Naive thymus-derived CD8-positive, alpha-beta T cell (primary cell): ENCODE measurements at places on chromosomes 12 and 14.

DNA sequence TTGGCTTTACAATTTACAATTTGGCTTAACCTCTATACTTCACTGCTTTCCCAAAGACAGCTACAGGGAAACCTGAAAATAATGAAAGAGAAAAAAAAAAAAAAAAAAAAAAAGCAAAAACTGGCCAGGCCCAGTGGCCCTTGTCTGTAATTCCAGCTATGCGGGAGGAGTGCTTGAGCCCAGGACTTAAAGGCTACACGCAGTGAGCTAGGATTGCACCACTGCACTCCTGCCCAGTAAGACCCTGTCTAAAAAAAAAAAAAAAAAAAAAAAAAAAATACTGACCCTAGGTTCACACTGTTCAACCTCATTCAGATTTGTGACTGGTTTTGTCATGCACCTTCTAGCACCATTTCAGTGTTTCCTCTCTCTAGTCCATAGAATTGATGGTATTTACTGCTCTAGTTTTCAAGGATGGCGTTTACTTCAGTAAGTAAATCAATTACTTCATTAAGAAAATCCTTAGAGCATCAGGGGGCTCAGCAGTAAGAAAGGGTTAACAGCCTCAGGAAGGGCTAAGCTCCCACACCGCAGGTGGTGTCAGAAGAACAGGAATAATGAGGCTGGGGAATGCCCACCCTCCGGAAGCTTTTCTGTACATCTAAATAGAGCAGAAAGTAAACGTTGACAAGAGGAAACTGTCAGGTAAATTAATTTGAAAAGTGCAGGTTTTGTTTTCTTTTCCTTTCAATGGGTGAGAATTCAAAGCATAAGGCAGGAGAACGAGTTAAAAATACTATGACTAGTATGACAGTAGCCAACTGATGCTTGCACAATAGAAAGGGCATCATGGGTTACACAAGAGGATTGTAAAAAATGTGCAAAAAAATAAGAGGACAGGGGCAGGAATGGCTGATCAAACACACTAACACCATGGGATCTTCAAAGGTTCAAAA, 115.0 kb upstream of the MDM1 start:
- DNase-seq = no peak

GRCh38 chr14:74414403-74415114, 11.5 kb downstream of the SYNDIG1L start:
- DNase-seq = no peak

DNA sequence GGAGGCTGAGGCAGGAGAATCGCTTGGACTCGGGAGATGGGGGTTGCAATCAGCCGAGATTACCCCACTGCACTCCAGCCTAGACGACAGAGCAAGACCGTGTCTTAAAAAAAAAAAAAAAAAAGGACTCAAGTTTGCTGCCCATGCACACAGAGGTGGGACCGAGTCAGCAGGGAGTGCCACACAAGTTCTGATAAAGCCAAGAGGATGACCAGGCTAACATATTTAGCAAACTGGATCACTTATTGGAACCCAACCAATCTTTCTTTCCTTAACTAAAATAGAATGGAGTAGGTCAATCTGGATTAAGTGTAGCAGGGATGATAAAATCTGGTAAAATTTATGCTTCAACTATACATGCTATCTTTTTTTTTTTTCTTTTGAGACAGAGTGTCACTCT, 190.4 kb upstream of the FOXN3 start:
- DNase-seq = no peak

- no peak for DNase-seq
Measured at GRCh38 chr12:107461222-107461975, 224.2 kb upstream of the PWP1 start.

GRCh38 chr14:61530896-61531295, 164.4 kb upstream of the HIF1A start:
- no peak for DNase-seq

DNA sequence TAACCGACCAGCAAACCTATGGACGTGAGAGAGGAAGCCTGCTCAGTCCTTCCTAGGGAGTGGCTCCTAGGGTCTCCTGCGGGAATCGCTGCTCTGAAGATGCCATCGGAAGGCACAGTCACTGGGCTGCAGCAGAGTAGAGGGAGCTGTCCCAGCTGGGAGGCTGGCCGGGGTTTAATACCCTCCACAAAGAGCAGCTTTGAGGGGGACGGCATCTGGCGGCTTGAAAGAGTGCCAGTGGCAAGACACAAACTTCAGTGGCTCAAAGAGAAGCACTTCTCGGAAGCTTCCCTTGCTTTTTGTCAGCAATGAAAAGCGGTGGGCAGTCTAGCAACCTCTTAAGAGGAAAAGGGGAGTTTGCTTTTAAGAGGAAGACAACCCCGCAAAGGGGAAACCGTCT, 114.6 kb downstream of the TMEM132C start:
- no peak for DNase-seq

- DNase-seq = no peak
Measured at GRCh38 chr12:94969424-94969823, 34.1 kb downstream of the NDUFA12 start.

GRCh38 chr12:51270951-51271518, 820 bp upstream of the SMAGP start:
- no peak for DNase-seq

- no peak for DNase-seq
Measured at GRCh38 chr14:94571950-94572349, 9.3 kb upstream of the SERPINA5 start.

DNA sequence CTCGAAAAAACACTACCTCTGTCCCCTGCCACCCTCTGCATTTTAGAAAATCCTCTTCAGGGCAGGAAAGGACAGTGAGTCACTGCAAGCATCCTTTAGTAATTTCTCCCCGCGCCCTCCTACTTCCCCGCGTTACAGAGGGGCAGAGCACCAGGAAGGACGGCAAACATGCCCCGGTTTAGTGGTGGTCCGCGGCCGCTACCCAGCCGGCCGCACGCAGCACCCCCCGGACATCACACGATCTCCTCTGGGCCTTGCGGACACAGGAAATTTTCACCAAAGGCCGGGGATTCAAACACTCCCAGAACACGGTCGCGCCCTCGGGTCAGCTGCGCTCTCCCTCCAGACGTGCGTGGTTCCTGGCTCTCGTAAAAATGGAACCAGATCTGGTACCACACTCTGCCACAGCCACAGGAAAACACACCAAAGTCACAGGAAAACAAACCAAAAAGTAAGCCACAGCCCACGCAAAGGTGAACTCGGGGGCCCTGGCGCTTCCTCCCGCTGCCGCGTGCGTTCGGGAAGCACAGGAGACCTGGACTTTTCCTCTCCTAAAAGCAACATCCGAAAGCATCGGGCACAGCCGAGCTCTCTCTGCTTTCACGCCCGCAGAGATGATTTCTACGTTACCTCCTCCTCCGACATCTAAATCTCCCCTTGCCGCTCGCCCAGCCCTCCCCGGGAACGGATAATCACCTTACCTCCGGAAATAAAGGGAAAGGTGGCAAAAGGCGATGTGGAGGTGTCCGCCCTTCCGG, 839 bp downstream of the SLC38A1 start:
- peak; percentile 62 for DNase-seq

DNA sequence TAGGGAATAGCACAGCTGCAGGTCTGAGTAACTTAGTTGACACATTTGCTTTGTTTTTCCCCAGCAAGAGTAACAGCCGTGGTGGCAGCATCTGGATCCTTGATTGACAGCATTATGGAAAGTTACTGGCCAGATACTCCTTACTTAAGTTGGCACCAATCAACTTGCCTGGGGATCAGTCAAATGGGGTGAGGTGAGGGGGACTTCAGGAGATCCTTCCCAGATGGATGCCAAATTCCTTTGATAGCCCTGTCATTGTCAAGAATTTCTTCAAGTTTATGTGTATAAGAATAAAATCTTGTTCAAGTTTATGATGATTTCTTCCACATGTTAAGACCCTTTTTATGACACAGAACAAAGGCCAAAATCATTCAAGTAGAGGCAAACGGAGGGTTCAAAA, 618.4 kb downstream of the SLC6A15 start:
- DNase-seq = no peak

- no peak for DNase-seq
Measured at GRCh38 chr12:128726886-128727285, 96.9 kb downstream of the SLC15A4 start.

DNA sequence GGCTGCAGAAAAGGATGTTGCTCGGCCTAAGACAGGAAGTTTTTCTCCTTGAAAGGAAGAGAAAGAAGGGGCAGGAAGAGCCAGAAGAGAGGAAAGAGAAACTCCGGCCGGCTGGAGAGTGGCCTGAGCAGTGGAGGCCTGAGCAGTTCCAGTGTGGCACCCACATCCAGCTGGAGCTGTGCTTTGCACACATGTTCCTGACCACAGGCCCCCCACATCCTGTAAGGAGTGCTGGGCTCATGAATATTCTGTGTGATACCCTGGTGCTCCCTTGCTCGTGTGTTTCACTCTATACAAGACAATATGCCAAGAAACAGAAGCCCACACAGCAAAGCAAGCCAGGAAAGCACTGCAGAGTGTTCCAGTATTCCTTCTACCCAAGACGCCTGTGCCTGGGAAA, 27.1 kb downstream of the POLE start:
- DNase-seq = no peak

GRCh38 chr12:127238107-127238506, 1028.9 kb upstream of the TMEM132C start:
- no peak for DNase-seq

GRCh38 chr14:76770521-76771436, 9.5 kb downstream of the VASH1 start:
- DNase-seq = no peak

DNA sequence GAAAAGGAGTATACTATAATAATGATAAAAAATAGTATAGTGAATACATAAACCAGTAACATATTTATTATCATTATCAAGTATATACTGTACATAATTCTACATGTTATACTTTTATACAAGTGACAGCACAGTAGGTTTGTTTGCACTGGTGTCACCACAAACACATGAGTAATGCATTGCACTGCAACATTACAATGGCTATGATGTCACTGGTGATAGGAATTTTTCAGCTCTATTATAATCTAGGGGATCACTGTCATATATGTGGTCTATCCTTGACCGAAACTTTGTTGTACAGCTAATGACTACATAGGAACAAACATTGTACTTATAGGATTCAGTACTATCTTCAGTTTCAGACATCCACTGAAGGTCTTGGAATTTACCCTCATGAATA, 165.8 kb upstream of the SYT1 start:
- no peak for DNase-seq

GRCh38 chr12:42130672-42131402, 13.8 kb downstream of the GXYLT1 start:
- no peak for DNase-seq

- DNase-seq = peak; percentile 65
Measured at GRCh38 chr12:27779416-27779919, 565 bp upstream of the KLHL42 start.

DNA sequence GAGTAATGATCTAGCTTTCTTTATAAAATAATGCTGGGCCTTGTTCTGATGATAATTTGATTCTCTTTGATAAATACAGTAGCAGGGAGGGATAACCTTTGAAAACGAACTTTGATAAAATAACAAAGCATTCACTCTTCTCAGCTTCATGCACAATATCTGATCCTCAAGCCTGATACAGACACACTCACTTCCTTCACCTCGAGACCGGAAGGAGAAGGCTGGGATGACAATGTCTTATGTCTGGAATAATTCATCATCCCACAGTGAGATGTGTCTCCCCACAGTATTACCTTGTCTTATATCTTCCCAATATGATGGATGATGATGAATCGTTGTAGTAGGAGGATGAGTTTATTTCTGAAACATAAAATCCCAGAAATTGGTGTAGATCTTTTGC, 15.5 kb upstream of the NR1H4 start:
- DNase-seq = no peak

GRCh38 chr14:58994130-58994529, 194.3 kb upstream of the DAAM1 start:
- DNase-seq = no peak

DNA sequence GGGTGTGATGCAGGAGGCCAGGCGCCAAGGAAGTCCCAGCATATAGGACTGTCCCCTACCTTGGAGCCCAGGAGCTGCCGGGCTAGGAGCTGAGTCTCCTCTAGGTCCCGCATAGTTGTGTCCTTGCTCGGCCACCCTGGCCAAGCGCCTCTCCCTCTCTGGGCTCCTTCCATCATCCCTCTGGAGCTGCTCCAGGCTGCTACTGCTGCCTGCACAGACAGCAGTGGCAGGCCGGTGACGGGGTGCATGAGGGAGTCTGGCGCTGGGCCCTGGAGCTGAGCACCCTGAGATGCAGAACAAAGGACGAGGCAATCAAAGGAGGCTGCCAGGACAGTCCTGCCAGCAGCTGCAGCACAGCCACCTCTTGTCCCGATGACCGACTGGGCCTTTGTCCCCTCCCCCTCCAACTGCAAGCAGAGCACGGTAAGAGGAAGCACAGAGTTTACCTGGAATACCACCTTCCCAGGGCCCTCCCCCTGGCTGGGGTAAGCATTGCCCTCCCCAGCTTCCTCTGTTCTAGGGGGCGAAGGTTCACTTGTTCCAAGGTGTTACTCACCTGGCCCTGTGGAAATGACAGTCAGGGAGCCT, 10.4 kb downstream of the DTX1 start:
- DNase-seq = no peak

- DNase-seq = no peak
Measured at GRCh38 chr12:40566271-40566670, 126.0 kb upstream of the CNTN1 start.

GRCh38 chr12:52084491-52085231, 5.2 kb downstream of the SMIM41 start:
- DNase-seq = no peak

DNA sequence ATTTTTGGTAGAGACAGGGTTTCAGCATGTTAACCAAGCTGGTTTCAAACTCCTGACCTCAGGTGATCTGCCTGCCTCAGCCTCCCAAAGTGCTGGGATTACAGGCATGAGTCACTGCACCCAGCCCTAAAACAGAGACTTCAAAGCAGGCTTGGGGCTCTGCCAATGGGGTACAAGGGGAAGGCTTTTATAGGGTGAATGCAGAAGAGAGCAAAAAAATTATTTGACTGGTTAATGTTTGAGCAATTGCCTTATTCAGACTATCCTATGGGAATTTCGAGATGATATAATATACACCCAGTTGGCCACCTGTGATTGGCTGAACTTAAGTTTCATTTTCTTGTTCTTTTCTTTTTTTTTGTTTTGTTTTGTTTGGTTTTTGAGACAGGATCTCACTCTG, 31.5 kb upstream of the ACTN1 start:
- DNase-seq = no peak

- DNase-seq = no peak
Measured at GRCh38 chr12:89731614-89732013, 23.0 kb upstream of the ATP2B1 start.

DNA sequence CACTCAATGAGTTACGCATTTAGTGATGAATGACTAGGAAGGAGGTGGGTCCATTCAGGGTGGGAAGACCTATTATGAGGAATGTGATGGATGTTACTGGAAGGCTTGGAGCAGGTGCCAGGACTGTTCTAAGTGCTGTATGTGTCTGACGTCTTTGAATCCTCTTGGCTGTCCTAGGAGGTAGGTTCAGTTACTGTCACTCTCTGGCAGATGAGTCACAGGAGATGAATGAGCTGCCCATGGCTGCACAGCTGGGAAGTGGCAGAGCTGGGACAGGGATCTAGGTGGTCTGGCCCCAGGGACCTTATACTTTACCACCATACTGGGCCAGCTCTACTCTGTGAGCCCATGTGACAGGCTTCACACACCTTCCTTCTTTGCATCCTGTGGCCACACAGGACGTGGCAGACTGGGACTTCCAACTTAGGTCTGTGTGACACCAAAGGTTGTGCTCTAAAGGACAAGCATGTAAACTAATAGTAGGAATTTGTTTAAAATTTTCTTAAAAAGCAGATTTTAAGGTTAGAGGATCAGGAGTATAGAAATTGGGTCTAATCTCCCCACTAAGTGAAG, 24.0 kb downstream of the TCTN1 start:
- DNase-seq = no peak

- no peak for DNase-seq
Measured at GRCh38 chr14:87873741-87874140, 119.2 kb downstream of the GALC start.
